ENCODE measurements at places on chromosomes 5 and 9.

DNA sequence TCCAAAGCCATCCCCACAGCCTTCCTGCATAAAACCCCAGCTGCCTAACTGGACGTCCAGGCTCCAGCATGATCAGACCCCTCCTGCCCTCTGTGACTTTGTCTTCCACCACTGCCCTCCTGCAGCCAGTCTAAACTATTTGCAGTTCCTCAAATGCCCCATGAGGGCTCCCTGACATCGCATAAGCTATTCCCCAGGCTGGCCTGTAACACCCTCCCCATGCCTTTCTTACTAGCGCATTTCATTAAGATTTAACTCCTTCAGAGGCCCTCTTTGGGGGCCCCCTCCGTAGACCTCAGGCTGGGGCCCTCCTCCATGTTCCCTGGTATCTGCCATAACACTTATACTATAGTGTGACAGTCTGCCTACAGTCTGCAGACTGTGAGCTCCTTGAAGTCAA is 15.5 kb upstream of the SMIM23 start:
- no peak for DNase-seq

DNA sequence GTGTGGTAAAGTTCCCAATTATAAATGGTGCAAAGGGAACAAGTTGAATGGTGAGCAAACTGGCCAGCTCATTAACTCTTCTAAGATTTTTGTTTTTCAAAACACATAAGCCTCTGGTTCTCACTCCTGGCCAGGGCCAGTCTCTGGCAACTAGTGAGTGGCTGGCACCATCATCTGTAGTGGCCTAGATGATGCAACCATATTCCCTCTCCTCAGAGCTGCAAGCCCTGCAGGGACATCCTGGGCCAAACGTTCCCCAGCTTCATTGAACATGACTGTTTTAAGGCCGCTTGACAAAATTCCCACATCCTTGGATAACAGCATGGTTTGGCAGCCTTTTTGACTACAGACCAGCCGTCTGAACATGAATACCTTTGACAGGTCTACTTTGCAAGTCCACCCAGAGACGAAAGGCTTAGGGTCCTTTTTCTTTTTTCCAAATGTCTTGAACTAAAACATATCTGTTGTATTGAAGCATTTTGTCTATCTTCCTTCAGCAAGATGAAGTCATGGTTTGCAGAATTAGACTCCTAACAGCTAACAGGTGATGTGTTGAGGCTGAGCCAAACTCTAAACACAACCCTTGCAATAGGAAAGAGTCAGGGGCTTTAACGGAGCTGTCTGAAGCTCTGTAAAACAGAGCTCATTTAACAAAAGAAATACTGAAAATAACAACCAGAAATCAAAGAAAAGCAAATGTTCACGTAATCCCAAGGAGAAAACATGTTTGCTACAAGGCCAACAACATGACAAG is 23.8 kb downstream of the MACROH2A1 start:
- no peak for DNase-seq

- no peak for DNase-seq
Observed at GRCh38 chr5:38018016-38018415, 178.2 kb upstream of the GDNF start.

- no peak for DNase-seq
Observed at GRCh38 chr5:56066931-56067450, 72.2 kb upstream of the IL6ST start.

- DNase-seq, result no peak
Observed at GRCh38 chr5:181069767-181070491, 29.9 kb downstream of the BTNL9 start.

GRCh38 chr9:80866576-80867227 is 822.6 kb downstream of the TLE1 start:
- no peak for DNase-seq

- no peak for DNase-seq
Observed at GRCh38 chr5:133939668-133940067, 28.8 kb downstream of the C5orf15 start.

GRCh38 chr9:100346836-100347235 is 5.9 kb downstream of the TEX10 start:
- no peak for DNase-seq

GRCh38 chr5:176734756-176735342 is 75.5 kb upstream of the UNC5A start:
- no peak for DNase-seq

DNA sequence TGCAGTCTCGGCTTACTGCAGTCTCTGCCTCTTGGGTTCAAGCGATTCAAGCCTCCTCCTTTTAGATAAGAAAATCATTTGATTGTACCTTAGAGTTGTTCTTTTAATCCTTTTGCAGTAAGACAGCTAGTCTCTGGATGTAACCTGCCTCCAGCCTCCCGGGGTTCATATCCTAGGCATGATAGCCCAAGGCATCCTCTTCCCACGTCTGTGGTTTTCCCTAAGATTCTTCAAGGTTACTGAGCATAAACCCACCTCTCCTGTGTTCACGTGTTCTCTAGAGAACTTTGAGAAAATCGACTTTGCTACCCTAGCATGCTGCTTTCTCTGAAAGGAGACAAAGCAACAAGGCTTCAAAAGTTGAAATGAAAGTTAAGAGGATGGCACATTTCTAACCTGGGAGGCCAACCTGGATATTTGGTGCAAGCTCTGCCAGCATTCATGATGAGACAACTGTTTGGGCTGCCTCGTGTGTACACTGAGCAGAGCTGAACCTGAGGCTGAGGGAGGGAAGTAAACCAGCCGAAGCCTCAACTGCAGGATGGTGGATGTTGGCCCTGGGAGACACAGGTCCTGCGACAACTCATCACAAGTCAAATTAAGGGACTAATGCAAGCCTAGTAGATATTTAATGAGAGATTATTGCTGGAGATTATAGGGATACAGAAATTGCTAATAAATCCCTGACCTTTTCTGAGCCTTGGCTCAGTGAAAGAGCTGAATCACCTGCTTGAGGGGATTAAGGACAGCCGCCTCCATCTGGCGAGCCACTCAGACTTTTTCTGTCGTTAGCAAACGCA is 261.8 kb downstream of the ARHGAP26 start:
- DNase-seq, result no peak
